NCI-H187 treated with DMSO at 0.1 percent for 48 hours (cell line): ENCODE measurements at places on chromosomes 12 and 14.
A peak's percentile ranks its signal among the peaks of the same experiment; 100 is the strongest.

- DNase-seq: peak; percentile 21
These were observed 248.3 kb downstream of the PHLDA1 start for GRCh38 chr12:75783093-75783877.

DNA sequence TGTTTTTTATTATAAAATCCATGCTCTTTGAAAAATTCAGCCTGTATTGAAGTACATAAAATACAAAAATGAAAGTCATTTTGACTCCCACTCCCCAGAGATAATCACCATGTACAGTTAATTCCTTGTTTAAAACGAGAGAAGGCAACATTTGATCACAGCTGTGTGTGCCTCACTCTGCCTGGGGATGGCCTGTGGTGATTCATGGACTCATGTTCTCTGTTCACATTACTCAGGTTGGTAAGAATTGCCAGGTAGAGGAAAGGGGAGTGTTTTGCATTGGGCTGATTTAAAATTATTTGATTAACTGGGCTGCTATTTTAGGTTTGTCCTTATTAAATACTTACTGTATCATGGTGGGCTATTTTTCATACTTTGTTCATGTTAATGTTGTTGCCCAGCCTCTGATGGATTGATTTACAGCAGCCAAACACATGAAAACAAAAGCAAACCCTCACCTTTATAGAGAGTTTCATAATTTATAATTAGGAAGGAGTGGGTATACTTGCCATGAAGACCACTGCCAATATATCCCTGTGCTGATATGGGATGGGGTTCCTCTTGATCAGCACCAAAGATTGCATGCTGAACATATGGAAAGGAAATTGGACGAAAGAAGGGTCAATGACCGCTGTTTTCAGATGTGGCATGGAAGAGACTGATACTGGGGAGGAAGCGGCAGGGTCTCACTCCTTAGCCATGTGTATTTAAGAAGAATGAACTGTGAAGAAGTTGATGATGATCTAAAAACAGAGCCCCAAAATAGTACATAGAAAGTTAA lies 3.0 kb downstream of the ZBTB1 start:
- no peak for DNase-seq

- no peak for DNase-seq
These were observed 132.8 kb downstream of the SLC38A4 start for GRCh38 chr12:46693034-46693433.

GRCh38 chr12:52041695-52042123 lies 9.5 kb upstream of the NR4A1 start:
- no peak for DNase-seq

GRCh38 chr12:101746661-101747060 lies 7.4 kb upstream of the SYCP3 start:
- DNase-seq: no peak
